Activated naive CD4-positive, alpha-beta T cell treated with Interleukin-2 at 50 U/mL for 16 hours (primary cell): ENCODE measurements at places on chromosomes 1 and 21.
A peak's percentile ranks its signal among the peaks of the same experiment; 100 is the strongest.

- no peak for DNase-seq
Observed at GRCh38 chr1:22309572-22309971, 142.1 kb upstream of the ZBTB40 start.

GRCh38 chr1:153629971-153630370, 1.7 kb downstream of the S100A1 start:
- no peak for DNase-seq

DNA sequence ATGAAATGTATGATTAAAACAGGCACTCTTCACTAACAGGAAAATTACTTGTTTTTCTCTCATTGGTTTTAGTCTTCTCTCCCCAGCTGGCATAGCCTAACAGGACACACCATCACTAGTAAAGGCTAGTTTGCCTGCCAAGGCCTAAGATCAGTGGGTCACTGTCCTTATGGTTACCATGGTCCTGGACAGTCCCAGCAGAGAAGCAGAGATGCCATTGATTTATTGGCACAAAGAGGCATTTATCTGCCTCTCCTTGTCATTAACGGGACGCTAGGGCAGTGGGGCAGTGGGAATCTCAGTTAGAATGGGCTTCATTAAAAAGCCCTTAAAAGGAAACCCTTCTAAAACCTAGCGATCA, 13.9 kb downstream of the CD247 start:
- no peak for DNase-seq

- DNase-seq: no peak
Observed at GRCh38 chr1:162822391-162823200, 32.1 kb downstream of the HSD17B7 start.

DNA sequence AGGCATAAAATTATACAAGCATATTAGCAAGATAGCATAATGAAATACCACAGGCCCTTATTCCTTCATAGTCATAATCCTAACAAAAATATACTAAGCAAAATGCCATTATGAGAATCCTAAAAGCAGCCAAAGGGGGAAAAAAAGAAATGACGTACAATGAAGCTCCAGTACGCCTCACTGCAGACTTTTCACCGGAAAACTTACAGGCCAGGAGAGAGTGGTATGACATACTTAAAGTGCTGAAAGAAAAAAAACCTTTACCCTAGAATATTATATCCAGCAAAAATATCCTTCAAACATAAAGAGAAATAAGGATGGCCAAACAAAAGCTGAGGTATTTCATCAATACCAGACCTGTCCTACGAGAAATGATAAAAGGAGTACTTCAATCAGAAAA, 19.5 kb downstream of the ZNF695 start:
- no peak for DNase-seq

DNA sequence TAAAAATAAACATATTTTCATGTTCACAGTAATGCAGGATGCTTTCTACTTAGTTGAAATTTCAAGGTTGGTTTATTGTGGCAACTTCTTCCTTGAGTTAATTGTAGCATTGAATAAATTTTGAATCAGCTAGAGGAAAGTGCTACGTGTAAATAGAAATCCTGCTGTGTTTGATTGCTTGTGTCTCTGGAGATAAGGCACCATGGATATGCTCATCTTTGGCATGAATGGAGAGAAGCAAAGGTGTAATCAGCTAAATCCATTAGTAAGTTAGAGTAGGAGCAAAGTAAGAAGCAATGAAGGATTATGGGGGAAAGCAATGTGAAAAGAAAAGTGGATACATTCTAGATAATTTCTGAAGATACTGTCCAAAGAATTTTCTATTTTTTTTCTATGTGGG, 331.1 kb downstream of the PTPRC start:
- DNase-seq: no peak

GRCh38 chr1:239816081-239816782, 275.5 kb upstream of the FMN2 start:
- no peak for DNase-seq

GRCh38 chr1:13761883-13762282, 61.9 kb downstream of the PRDM2 start:
- no peak for DNase-seq

DNA sequence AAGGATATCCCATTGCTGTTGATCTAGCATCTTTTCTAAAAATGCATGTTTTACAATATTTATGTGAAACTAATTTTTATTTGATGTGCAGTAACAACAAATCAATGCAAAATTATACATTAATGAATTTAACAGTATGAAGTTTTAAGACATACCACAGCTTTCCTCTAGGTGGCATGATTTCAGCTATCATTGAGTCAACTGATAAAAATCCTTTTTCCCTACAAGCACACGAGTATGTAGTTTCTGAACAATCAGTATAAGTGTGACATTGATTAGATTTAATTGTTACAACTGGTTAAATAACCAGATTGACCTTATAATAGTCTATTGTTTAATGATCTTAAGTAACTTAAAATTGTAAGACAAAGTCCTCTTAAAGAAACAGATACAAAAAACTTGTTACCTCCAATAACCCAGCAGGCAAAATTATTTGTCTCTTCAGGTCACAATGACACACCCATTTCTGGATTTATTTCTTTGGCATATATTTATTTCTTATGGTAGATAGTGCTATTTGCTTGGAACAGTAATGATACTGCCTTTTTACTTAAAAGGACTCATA, 5.8 kb upstream of the TGFB2 start:
- DNase-seq: no peak

DNA sequence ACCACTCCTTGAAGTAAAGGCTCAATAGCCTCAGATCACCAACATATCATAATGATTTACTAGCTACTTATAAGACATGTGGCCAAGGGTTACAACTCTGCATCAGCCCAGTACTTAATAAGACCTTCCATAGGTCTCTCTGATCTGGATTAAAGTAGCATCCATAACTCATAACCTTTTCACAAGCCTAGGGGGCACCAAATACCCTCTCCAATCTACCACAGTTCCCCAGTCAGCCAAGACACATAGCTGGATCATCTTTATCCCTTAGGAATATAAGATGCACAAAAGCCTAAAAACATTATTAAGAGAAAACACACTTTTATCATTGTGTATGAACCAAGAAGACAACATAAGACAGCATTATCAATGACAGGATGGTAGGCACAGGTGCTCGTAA, 22.1 kb downstream of the SSX2IP start:
- no peak for DNase-seq

DNA sequence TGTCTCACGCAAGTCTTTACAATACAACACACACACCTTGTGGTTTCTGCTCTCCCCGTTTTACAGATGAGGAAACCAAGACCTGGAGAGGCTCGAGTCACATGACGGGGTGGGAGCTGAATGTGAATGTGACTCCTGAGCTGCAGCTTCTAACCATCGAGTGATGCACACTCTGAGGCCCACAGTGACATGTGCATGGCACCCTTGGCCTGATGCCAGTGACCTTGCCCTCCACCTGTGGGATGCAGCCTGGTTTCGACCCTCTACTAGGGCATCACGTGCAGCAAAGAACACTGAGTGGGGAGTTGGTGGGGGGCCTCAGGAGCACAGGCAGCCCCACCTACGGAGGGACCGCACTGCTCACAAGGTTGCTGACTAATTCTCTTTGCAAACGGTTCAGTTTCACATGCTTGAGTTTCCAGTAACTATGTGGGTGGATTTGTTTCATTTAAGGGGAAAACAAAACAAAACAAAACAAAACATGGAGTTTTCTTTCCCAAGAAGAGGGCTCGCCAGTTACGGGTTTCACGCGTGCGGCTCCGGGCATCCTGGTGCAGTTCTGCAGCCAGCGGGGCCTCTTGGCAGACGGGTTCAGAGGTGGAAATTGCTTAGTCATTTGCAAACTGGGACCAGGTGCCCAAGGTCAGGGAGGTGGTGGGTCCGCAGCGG, 22.9 kb downstream of the SPSB1 start:
- peak; percentile 81 for DNase-seq

- no peak for DNase-seq
Observed at GRCh38 chr1:67367370-67368045, 59.8 kb downstream of the IL12RB2 start.

GRCh38 chr1:180954005-180954800, 41.5 kb downstream of the KIAA1614 start:
- peak; percentile 74 for DNase-seq

- no peak for DNase-seq
Observed at GRCh38 chr1:119254067-119254720, 113.7 kb upstream of the WARS2 start.
